Activated naive CD8-positive, alpha-beta T cell treated with anti-CD3 and anti-CD28 coated beads, Interleukin-2, amount 50 U/mL, for 24 hours (primary cell): ENCODE measurements at places on chromosomes 3 and 15.
A peak's percentile ranks its signal among the peaks of the same experiment; 100 is the strongest.

GRCh38 chr3:22103423-22103822 is 352.4 kb upstream of the ZNF385D start:
- DNase-seq, result no peak

GRCh38 chr3:122955916-122956692 is 71.5 kb downstream of the SEMA5B start:
- no peak for DNase-seq

DNA sequence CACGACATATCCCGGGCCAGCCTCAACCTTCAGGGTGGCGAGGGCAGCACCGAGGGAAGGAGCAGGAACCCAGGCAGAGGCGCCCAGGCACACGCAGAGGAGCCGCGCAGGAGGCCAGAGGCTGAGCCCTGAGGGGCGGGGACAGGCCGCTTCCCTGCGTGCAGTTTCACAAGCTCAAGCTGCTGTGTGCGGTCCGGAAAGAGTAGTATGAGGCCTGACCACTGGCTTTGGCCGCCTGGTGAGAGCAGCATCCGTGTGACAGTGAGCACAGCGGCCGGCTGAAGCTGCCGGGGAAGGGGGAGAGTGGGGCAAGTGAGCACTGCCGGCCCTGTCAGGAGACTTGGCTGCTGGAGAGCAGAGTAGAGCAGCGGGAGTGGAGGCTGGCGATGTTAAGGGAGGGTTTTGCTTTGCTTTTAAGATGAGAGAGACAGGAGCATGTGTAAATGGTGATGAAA is 8.7 kb downstream of the ZDHHC19 start:
- no peak for DNase-seq

DNA sequence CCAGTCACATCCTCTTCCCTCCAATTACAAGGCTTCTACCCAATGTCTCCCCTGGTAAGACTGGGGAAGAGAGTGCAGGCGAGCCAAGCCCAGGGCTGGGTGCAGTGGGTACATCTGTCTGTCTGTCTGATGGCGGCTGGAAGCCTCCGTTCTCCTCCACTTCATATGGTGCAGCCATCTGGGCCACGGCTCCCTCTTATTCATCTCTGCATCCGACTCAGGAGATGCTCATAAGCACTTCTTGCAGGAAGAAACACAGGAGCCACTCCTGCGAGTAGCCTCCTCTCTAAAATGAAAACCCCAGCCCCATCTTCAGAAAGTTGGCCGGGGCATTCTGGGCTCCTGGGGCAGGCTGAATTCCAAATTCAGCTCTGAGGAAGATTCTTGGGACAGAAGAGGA is 67.5 kb upstream of the SLC6A6 start:
- DNase-seq, result no peak

- no peak for DNase-seq
Measured at GRCh38 chr3:79361748-79362378, 405.9 kb downstream of the ROBO1 start.

GRCh38 chr3:171967137-171967783 is 72.1 kb upstream of the FNDC3B start:
- no peak for DNase-seq

- no peak for DNase-seq
Measured at GRCh38 chr3:26522919-26523318, 99.7 kb upstream of the LRRC3B start.

GRCh38 chr3:170563712-170564423 is 22.0 kb downstream of the SLC7A14 start:
- no peak for DNase-seq

- peak; percentile 62 for DNase-seq
Measured at GRCh38 chr15:92069308-92070250, 216.1 kb downstream of the SLCO3A1 start.

GRCh38 chr15:66941108-66941711 is 124.2 kb upstream of the SMAD3 start:
- DNase-seq, result no peak

- no peak for DNase-seq
Measured at GRCh38 chr3:114874522-114874971, 272.5 kb downstream of the ZBTB20 start.

DNA sequence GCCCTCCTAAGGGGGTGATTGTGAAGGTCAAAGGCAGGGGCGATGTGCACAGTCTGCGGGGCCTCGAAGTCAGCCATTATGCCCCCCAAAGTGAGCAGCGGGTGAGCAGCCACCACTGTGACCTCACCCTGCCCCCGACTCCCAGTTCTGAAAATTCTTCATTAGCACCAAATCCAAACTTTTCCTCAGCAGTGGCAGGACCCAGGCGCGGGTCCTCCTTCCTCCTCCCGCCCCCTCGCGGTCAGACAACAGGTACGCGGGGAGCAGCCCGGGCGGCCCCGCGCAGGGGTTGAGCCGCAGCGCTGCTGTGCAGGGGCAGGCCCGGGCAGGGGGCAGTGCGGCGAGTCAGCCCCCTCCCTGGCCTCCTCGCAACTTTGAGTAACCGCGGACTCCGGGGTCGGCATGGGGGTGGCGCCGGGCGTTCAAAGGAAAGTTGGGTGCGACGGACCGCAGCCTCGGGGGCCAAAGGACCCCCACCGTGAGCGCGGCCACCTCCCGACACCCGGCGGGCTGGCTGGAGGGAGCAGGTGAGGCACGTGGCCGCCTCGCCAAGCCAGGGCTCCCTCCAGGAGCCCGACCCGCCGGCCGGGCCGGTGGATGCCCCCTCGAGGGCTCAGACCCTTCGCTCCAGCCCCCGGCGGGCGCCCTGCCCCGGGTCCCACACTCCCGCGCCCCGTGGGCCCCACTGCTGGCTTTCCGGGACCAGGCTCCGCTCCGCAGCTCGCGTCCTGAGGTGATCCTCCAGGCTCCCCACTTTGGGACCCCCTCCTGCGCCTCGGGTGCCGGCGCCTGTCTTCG is 49.4 kb upstream of the CCDC174 start:
- no peak for DNase-seq

- DNase-seq, result no peak
Measured at GRCh38 chr3:48013288-48013980, 2.8 kb downstream of the MAP4 start.

DNA sequence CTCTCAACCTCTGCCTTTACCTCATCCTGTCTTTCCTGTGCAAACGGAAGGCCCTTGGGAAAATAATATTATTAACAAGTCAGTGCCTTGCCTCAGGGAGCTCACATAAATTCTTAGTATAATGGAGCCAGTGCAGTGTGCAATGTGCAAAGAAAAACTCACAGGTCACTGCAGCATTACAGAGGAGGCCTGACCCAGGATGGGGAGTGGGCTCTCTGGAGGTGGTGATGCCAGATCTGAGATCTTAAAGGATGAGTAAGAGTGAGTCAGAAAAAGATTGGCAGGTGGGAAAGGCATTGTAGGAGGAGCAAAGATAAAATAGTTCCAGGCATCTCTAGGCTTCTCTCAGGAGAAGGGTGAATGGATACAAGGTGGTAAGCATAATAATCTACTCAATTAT is 185.6 kb upstream of the ADAMTS9 start:
- no peak for DNase-seq

DNA sequence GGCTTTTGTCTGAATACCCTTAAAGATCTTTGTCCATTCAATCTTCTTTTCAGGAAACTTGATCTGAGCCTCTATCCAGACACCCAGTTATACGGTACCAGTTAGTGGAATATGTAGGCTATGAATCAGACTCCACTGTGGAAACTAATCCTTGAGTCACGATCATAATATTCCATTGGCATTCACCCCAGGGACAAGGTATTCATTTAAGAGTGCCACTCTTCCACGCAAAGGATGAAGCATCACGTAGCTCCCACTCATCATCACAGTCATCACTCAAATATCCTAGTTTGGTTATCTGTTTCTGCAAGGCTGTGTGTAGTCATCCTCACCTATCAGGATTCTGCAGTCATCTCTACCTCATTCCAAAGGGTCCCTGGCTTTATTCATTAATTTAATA is 85.6 kb downstream of the NEDD4 start:
- DNase-seq, result no peak

- no peak for DNase-seq
Measured at GRCh38 chr3:187085021-187085666, 54.2 kb downstream of the RPL39L start.
